ENCODE measurements at places on chromosomes 1 and 21.

GRCh38 chr1:12499539-12500240 is 118.3 kb downstream of the DHRS3 start:
- DNase-seq = no peak

DNA sequence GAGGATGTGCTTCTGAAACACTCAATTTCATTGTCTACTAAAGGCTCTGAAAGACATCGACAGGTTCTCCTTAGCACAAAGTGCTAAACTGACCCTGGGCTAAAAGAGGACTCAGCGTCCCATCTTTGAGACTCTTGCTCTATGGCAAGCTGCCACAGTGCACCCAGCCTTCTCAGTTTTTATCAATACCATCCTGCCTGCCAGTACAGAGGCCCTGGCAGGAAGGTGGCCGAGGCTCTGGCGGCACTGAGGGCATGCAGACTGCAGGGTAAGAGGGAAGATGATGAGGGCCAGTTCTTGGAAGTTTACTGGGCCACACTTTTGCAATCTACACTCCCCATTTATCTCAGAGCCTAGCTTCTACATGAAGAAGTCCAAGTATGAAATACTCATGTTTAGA is 5.3 kb downstream of the OLFML2B start:
- no peak for DNase-seq

GRCh38 chr1:235648954-235649367 is 623 bp downstream of the GNG4 start:
- DNase-seq = peak; percentile 55

- no peak for DNase-seq
Measured at GRCh38 chr1:226233293-226233692, 9.8 kb downstream of the MIXL1 start.

DNA sequence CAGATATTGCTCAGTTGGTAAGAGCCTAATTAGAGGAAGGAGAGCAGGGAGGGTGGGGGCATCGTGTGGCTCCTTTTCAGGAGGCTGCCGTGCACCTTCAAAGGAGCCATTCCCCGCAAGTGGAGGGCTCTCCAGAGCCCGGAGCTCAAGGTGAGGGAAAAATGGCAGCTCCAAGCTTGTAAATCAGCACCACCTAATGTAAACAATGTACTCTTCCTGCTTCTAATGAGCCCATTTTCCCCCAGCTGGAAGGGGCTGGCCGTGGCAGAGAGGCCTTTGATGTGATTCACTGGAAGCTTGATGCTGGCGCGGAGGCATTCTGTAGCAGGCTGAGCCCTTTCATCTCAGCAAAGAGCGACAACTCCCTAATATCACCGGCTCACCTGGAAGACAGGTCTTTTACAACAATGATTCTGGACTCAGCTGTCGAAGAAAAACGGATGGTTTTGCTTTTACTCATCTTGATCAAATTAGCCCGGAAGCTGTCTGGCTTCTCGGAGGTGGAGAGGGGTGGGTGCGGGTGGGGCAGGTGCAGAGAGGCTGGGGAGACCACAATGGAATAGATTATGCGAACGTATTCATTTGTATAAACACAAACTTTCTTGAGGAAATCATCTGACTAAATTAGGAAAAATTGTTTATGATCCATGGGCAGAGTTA is 112.5 kb downstream of the RRAGC start:
- DNase-seq = no peak

DNA sequence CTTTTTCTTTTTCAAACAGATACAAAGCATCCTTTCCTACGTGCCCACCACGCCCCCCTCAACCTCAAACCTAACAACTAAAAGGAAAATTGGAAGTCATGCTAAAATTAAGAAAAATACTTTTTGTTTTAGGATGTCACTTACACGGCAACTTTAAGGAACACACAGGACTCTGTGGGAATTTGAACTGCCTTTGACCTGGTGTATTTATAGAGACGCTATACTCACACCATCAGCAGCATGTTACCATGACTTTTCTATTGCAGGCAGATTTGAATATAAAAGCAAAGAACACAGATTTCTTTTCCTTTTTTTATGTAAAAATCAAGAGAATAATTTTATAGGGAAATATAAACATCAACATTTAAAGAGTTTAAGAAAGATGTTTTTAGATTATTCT is 198.2 kb downstream of the SIPA1L2 start:
- no peak for DNase-seq

- no peak for DNase-seq
Measured at GRCh38 chr1:27397110-27397509, 4.7 kb downstream of the GPR3 start.

DNA sequence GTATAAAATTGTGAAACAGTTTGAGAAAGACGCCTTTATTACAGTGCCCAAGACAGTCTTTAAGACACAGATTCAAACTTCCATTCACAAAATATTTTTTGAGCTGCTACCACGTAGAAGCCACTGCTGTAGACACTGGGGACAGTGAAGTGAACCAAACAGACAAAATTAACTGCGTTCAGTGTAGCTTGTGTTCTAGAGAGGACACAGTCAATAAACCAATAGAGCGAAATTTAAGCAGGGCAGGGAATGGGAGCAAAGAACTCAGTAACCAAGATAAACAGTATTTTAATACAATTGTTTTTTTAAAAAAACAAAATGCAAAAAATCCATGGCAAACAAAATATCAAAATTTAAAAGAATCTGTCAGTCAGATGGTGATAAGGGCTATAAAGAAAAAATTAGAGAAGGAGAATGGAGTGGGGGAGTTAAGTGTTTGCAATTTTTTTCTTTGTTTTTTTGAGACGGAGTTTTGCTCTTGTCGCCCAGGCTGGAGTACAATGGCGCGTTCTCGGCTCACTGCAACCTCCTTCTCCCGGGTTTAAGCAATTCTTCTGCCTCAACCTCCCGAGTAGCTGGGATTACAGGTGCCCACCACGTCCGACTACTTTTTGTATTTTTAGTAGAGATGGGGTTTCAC is 719 bp upstream of the PARS2 start:
- no peak for DNase-seq

GRCh38 chr1:66739401-66740157 is 12.7 kb upstream of the DYNLT5 start:
- no peak for DNase-seq

- DNase-seq = no peak
Measured at GRCh38 chr1:150429805-150430204, 57.4 kb upstream of the TARS2 start.
